ENCODE measurements at places on chromosomes 2 and 18.

- no peak for DNase-seq
Measured at GRCh38 chr2:221323513-221323912, 248.6 kb downstream of the EPHA4 start.

GRCh38 chr18:3103576-3103975 is 90.6 kb upstream of the LPIN2 start:
- no peak for DNase-seq

- peak; percentile 41 for DNase-seq
Measured at GRCh38 chr2:64404002-64404731, 49.8 kb upstream of the LGALSL start.

- DNase-seq: no peak
Measured at GRCh38 chr18:40751186-40751585, 1203.8 kb upstream of the PIK3C3 start.

DNA sequence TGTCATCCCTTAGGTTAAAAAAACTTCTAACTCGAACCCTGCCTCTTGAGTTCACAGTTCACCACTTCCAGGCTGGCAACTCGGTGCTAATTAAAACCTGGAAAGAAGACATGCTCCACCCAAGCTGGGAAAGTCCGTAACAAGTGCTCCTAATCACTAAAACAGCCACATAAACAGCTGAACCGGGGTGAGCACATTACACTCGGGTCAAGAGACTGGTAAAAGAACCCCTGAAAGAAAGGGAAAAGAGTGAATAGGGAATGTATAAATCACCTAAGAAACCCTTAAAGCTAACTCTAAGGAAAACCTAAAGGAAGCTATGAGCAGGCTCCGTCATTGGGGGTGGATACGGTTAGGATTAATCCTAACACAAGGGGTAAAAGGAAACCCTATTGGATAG is 102.0 kb downstream of the HIBCH start:
- no peak for DNase-seq

GRCh38 chr2:227462972-227463931 is 8.7 kb upstream of the AGFG1 start:
- no peak for DNase-seq

GRCh38 chr2:48750128-48750739 is 5.3 kb downstream of the LHCGR start:
- DNase-seq: no peak

DNA sequence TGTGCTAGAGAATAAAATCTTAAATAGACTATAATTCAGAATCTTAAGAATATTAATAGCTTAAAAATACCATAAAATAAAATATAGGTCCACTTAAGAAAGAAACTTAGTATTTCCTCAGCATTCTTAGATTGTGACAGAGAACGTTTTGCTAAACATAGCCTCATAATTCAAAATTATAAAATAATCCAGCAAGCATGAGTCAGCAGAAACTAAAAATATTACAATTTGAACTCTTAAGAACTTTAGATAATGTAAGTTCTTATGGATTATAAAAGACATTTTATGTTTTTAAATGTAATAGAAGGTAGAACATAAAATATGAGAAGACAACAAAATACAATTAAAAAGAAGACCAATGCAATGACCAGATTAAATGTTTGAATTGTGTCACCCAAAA is 164.5 kb upstream of the MC4R start:
- DNase-seq: no peak

DNA sequence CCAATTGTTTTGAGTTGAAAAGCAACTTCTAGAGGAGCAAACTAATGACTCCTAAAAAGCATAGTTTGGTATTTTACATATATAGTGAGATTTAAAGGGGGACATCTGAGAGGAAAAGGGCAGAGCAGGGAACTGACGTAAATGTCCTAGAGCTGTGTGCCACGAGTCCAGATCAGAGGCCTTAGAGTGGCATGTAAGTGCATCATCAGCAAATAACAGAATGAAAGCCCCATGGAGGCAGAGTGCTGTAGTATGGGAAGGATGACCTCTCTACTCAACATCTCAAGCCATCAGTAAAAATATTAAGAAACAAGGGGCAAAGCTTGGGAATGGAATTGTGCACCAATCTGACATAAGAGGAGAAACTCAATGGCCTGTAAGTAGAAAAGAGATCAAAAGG is 31.4 kb downstream of the SCG2 start:
- no peak for DNase-seq
